Spinal cord (tissue), 10 donors: ENCODE measurements at places on chromosomes 7 and 10. TPM values are rescaled to one million over a fixed set of nuclear protein-coding genes. Genes with fewer than 3 reads are reported as not detected.

Gene PSD
- polyA plus RNA-seq, result 132 TPM

DNA sequence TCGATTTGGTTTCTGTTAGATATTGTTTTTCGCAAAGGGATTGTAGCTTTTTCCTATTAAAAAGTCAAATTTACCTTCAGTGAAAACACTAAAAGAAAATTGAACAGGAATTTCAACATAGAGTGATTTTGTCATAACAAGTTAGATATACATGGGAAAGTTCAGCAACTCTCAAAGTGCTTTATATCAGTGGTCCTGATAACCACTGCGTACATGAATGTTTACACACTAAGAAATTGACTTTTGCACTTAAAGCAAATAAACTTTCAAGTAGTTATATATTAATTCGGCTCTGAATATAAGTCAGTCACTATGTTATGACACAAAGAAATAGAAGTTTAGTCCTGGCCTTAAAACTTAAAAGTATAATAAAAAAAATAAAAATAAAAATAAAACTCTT is 101.3 kb upstream of the DKK1 start:
- no peak for DNase-seq

GRCh38 chr7:156222611-156223010 is 410.3 kb upstream of the SHH start:
- no peak for DNase-seq

DNA sequence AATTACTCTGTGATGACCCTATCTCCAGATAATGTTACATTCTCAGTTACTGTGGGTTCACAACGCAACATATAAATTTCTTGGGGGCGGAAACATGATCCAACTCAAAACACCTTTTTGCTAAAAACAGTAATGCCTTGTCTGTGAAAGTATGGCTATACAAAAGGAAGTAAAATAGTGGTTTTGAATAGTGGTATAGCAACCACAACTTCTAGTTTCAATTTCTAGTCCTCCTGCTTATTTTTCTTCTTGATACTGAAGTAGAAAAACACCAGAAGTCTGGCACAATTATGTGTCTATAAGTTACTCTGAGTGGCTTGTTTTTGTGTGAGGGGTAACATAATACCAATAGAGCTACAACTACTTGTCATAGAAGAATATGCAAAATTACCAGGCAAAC is 21.5 kb upstream of the ZNF800 start:
- DNase-seq, result no peak

Gene EN2
- 0.22 TPM for polyA plus RNA-seq

Gene GFRA1
- polyA plus RNA-seq, result 50.1 TPM

GRCh38 chr7:5584821-5585220 is 161.2 kb upstream of the TNRC18 start:
- no peak for DNase-seq

Gene TMEM176B
- polyA plus RNA-seq, result 21.7 TPM

Gene POLL
- 35.6 TPM for polyA plus RNA-seq

GRCh38 chr7:31074403-31075085 is 22.4 kb downstream of the ADCYAP1R1 start:
- DNase-seq, result no peak

GRCh38 chr7:4006687-4007086 is 675.4 kb upstream of the FOXK1 start:
- no peak for DNase-seq

- no peak for DNase-seq
These were observed 25.3 kb downstream of the AASS start for GRCh38 chr7:122118757-122119156.

Gene GDF2
- 0.13 TPM for polyA plus RNA-seq

Gene HOXA7
- 91.6 TPM for polyA plus RNA-seq
